ENCODE measurements at places on chromosomes 1 and 21.

DNA sequence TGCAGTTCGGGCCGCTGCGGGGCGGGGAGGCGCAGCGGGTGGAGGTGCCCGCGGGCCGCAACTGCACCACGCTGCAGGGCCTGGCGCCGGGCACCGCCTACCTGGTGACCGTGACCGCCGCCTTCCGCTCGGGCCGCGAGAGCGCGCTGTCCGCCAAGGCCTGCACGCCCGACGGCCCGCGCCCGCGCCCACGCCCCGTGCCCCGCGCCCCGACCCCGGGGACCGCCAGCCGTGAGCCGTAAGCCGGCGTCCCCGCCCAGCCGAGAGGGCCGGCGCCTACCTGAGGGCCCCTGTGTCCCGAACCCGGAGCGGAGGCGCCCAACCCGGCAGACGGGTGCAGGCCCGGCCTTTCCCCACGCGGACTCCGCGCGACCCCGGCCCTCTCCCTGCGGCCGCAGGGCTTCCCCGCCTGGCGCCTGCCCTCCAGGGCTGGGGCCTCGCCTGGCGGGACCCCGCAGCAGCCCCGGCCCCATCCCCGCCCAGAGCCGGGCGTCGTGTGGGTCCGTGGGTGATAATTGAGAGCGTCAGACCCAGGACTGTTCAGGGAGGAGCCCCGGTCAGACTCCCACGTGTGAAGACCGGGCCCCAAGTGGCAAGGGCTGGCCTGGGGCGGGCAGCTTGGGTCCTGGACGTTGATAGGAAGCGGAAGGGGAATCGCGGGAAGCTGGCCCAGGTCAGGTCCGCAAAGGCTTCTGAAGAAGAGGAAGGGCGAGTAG is 4.2 kb downstream of the VWA1 start:
- no peak for DNase-seq

GRCh38 chr1:8090241-8090702 is 64.2 kb upstream of the ERRFI1 start:
- DNase-seq: no peak

DNA sequence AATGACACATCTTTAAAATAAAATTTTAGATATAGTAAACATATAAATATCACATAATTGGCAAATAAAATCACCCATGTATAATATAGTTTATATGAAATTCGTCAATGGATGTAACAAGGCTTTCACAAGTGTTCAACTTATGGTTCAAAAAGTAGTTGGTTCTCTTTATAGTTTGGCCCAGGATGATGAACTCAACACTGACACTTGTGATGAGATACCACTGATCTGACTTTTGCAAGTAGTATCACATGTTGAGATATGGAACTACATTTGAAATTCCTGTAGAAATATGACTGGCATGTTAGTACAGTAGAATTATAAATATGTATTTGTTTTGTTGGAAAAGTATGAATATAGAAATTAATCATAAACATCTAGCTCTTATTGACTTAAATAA is 1.8 kb downstream of the TNNI3K start:
- no peak for DNase-seq

DNA sequence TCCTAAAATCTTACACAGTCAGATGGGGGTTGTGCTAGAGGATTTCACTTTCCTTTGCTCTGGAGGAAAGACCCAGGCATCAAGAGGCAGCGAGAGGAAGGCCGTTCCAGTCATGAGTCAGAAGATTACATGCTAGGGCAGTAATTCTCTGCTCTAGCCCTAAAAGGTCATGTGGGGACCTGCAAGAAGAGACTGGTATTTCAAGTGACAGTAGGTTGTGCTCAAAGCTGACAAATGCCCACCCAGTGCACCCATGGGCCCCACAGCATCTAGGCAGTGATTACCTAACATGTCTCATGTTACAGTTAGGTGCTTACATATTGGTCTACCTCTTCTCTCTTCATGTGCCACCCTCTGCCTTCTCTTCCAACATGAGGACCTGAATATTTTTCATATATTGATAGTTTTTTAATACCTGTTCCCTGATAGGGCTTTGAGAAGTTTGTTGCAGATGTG is 99.7 kb upstream of the BEND5 start:
- DNase-seq: no peak

- no peak for DNase-seq
These were observed 1.6 kb downstream of the EPS8L3 start for GRCh38 chr1:109762039-109762585.

- no peak for DNase-seq
These were observed 479.0 kb downstream of the PTBP2 start for GRCh38 chr1:97200595-97200994.

GRCh38 chr1:67830226-67830625 is 3.0 kb downstream of the GNG12 start:
- no peak for DNase-seq

DNA sequence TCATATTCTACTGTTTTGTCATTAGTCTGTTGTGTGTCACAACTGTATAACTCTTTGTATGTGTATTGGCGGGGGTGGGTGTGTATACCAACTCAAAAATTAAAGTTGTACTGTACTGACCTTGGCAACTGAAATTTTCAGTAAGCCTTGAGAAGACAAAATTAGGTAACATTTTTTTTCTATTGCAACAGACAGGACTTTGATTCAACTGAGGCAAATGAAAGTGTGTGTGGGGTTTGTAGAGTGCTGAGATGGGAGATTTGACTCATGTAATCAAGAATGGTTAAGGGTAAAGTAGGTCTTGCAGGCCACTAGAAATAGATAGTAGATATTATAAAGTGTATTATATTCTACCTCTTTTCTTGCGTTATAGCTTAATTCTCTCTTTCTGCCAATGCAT is 14.6 kb upstream of the B3GALT2 start:
- DNase-seq: no peak

DNA sequence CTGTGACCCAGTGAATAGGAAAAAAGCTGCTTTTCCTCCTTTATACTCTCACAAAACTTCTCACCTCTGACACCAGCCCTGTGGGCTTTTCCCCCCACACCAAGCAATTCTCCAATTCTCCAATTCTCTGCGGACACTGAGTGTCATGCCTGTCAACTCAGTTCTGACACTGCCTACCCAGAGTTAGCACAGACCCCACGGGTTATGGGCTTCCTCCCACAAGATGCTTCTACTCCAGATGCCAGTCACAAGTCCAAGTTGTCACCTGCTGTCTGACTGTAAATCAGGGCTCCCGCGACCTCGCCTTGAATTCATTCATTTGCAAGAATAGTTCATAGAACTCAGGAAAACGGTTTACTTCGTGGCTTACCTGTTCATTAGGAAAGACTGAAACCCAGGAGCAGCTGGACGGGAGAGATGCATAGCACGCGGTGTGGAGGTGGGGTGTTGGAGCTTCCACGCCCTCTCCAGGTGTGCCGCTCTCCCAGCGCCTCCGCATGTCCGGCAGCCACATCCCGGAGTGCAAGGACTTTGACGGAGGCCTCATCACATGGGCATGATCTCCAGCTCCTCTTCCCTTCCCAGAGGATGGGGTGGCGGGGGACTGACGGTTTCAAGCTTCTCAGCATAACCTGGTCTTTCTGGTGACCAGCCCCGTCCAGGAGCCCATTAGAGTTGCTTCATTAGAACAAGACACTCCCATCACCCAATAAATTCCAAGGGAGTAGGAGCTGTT is 154.7 kb downstream of the PGBD5 start:
- no peak for DNase-seq

GRCh38 chr1:81232420-81232819 is 568.3 kb upstream of the ADGRL2 start:
- DNase-seq: peak; percentile 19

DNA sequence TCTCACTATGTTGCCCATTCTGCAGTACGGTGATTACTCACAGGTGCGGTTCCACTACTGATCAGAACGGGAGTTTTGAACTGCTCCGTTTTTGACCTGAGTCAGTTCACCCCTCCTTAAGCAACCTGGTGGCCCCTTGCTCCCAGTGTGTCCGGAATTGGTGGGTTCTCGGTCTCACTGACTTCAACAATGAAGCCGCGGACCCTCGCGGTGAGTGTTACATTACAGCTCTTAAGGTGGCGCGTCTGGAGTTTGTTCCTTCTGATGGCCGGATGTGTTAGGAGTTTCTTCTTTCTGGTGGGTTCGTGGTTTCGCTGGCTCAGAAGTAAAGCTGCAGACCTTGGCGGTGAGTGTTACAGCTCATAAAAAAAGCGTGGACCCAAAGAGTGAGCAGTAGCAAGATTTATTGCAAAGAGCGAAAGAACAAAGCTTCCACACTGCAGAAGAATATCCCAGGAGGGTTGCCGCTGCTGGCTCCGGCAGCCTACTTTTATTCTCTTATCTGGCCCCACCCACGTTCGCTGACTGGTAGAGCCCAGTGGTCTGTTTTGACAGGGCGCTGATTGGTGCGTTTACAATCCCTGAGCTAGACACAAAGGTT is 17.6 kb upstream of the PARP1 start:
- no peak for DNase-seq

GRCh38 chr1:186009039-186009737 is 275.0 kb downstream of the HMCN1 start:
- no peak for DNase-seq

GRCh38 chr1:205769641-205770365 is 5.5 kb downstream of the RAB29 start:
- DNase-seq: no peak

GRCh38 chr1:235932090-235932510 is 65.4 kb upstream of the LYST start:
- no peak for DNase-seq

GRCh38 chr1:7346070-7346596 is 425.0 kb upstream of the VAMP3 start:
- no peak for DNase-seq

DNA sequence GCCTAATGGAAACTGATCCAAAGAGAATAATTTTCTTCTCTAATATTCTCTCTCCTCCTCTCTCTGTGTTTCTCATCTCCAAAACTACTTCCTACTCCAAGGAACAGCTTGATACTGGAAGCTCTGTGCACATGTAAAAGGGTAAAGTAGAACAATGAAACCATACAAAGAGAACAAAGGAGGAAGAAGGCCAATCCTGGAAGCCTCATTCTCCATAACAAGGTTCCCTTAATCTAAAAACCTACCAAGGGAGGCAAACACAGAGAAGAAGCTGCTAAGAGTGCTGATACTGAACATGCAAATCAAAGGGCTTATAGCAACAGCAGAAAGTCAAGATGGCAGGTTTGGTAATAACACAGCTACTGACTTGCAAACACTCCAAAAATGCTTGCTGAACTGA is 44.4 kb downstream of the SIPA1L2 start:
- no peak for DNase-seq

DNA sequence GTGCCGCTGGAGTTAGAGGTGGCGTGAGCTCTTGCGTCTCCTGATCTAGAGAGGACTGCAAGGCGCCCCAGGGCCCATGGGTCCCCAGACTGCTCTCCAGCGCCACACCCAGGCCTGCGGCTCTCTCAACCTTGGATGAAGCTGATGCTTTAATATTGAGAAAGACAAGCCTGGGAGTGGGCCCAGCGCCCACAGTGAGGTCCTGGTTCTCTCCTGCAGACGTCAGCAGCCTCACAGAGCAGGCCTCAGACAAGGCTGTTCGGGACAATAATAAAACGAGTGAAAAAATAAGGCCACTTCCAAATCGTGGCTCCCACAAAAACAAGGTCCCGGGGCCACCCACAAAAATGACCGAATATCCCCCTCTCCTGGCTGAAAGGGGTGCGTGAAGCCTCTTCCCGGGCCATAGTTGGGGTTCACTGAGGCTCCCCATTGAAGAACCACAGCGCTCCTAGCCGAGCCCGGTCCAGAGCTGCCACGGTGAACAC is 6.0 kb upstream of the DNMT3L start:
- DNase-seq: no peak

DNA sequence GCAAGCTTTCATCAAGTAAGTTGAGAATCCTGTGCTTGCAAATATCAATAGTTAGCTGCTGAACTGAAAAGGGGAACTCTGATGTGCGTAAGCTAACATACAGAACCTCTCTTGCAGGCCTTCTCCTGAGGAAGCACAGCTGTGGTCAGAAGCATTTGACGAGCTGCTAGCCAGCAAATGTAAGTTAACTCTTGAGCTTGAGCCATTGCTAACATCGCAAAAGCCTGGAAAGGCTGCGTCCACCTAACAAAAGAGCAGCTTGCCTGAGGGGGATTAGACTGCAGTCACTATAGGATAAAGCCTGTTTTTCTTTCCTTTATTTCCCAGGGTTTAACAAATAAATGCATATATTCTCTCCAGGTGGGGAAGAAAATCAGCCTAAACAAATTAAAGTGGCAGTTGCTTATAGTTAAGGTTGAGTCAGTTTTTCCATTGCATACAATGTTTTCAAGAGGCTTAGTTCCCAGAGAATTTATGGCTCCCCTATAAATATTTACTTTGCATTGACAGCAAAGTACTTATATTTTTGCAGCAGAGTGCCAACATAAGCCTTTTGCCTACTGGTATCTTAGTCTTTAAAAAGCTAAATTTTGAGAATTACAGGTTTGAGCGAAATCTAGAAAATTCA is 1.5 kb downstream of the RGS2 start:
- DNase-seq: no peak

GRCh38 chr1:239123260-239123659 is 263.1 kb upstream of the CHRM3 start:
- DNase-seq: no peak

- DNase-seq: no peak
These were observed 139.3 kb downstream of the LYPLAL1 start for GRCh38 chr1:219312967-219313366.

DNA sequence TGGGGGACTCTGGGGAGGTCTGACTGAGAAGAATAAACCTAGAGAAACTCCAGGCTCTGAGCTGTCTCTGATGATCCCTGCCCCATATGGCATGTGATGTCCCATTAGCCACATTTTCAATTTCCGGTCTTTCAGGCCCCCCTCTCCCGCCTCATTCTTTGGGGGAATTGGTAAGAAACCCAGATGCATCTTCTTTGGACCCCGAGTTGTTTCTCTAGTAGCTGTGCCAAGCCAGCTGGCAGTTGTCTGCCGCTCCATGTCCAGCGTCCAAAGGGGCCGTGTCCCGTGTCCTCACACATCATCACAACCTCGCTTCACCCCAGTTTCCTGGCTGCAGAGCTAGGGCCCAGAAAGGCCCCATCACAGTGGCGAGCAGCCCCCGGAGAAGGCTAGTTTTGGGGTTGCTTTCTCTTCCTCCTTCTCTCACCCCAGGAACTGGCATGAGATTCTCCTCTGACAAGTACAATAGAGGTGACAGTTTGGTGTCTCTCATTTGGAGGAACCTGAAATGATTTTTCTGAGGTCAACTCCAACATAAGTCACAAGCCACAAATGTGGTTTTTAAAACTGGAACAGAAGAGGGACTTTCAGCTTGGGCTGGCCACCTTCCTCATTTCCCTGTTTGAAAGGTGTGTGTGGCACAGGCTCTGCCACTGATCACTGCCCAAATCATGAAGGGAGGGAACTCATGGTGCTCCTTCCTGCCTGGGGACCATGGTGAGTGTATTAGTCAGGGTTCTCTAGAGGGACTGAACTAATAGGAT is 6.4 kb upstream of the GPR157 start:
- DNase-seq: no peak

All from NCI-H1105 (cell line).